Ureter (tissue), 1 donor: ENCODE measurements at places on chromosomes 7 and 10. TPM values are rescaled to one million over a fixed set of nuclear protein-coding genes. Genes with fewer than 3 reads are reported as not detected.

ELOVL3 gene
- total RNA-seq = 0.47 TPM

VAX1 gene
- not detected for total RNA-seq

ACHE gene
- 4.0 TPM for total RNA-seq

OR2A12 gene
- total RNA-seq = not detected

KRIT1 gene
- total RNA-seq = 49.4 TPM

MLXIPL gene
- 4.6 TPM for total RNA-seq

TAS2R5 gene
- 6.2 TPM for total RNA-seq

HSPA12A gene
- total RNA-seq = 15.7 TPM

PIK3CG gene
- total RNA-seq = 5.3 TPM

ANLN gene
- 5.8 TPM for total RNA-seq
